ENCODE measurements at places on chromosomes 4 and X. TPM values are rescaled to one million over a fixed set of nuclear protein-coding genes. Genes with fewer than 3 reads are reported as not detected.
A peak's percentile ranks its signal among the peaks of the same experiment; 100 is the strongest.

The NHS gene
- 6.0 TPM for total RNA-seq

GRCh38 chr4:5166377-5166776 is 115.1 kb downstream of the STK32B start:
- H3K27me3 ChIP-seq: no peaks in the 10 kb centered on the region
- no peaks in the 10 kb centered on the region for H3K4me1 ChIP-seq
- DNase-seq: no peak
- no peak overlapping the region for H3K27ac ChIP-seq

GRCh38 chr4:95510877-95511276 is 37.9 kb downstream of the UNC5C start:
- peaks cover 3% of the 10 kb centered on the region for H3K4me1 ChIP-seq
- no peaks in the 10 kb centered on the region for H3K27me3 ChIP-seq
- no peaks in the 10 kb centered on the region for H3K36me3 ChIP-seq

The CTAG1A gene
- total RNA-seq: not detected

- H3K27me3 ChIP-seq: no peaks in the 10 kb centered on the region
- H3K4me1 ChIP-seq: no peaks in the 10 kb centered on the region
- H3K27ac ChIP-seq: no peak overlapping the region
- H3K36me3 ChIP-seq: no peaks in the 10 kb centered on the region
These were observed 61.2 kb downstream of the HMGB2 start for GRCh38 chr4:173272996-173273395.

- peaks cover 3% of the 10 kb centered on the region for H3K4me1 ChIP-seq
- H3K36me3 ChIP-seq: peaks cover 20% of the 10 kb centered on the region
- DNase-seq: no peak
- peak overlapping the region; percentile 89 for H3K4me3 ChIP-seq
- no peak overlapping the region for H3K27ac ChIP-seq
These were observed 672 bp downstream of the PGM2 start for GRCh38 chr4:37827030-37827685.

GRCh38 chrX:153647461-153648357 is 706 bp downstream of the DUSP9 start:
- peaks cover 62% of the 10 kb centered on the region for H3K27me3 ChIP-seq
- no peak overlapping the region for H3K27ac ChIP-seq
- DNase-seq: peak; percentile 47
- no peak overlapping the region for H3K4me3 ChIP-seq
- no peaks in the 10 kb centered on the region for H3K4me1 ChIP-seq
- H3K36me3 ChIP-seq: no peaks in the 10 kb centered on the region

The USP17L17 gene
- not detected for total RNA-seq

GRCh38 chr4:55038176-55038890 is 87.1 kb downstream of the KDR start:
- DNase-seq: no peak
- peaks cover 5% of the 10 kb centered on the region for H3K27me3 ChIP-seq
- no peak overlapping the region for H3K27ac ChIP-seq
- H3K4me1 ChIP-seq: peaks cover 9% of the 10 kb centered on the region
- no peak overlapping the region for H3K4me3 ChIP-seq

DNA sequence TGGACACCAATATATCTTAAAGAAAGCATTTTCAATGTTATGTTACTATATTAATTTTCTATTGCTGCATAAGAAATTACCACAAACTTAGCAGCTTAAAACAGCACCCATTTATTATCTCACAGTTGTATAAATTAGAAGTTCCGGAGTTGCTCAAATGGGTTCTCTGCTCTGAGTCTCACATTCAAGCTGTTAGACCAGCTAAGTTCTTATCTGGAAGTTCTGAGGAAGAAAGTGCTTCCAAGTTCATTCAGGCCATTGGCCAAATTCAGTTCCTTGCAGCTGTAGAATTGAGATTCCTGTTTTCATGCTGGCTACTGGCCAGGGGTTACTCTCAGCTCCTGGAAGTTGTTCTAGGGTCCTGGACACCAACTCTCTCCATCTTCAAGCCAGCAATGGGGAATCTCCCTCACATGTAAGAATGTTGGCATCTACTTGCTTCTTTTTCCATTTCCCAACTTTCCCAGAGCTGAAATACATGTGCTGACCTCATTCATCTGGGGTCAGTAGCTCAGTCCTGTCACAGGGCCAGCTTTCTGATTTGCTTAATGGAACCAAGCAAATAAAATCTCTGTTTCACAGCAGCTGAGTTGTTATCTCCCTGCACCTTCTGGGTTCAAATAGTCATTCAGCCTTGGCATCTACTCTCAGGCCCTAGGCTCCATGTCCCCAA is 99.6 kb upstream of the INTU start:
- H3K36me3 ChIP-seq: no peaks in the 10 kb centered on the region
- H3K27ac ChIP-seq: no peak overlapping the region
- DNase-seq: no peak
- H3K4me3 ChIP-seq: peak overlapping the region; percentile 35

DNA sequence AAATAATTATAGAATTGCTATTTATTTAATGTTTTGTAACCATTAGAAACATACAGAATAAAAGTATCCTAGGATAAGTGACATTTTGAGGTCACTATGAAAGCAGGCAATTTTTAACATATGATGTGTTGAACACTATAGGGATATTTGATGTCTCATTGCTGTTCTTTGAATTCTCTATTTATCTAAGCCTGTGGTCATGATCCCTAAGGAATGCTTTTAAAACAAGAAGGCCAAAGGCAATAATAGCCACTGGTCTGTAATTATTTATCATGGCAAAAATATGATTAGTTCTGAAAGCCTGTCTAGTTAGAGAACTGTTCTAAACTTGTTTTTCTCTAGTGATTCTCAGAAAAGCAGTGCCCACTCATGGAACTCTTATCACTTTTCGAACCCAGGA is 186.6 kb downstream of the RPA4 start:
- DNase-seq: no peak
- H3K36me3 ChIP-seq: no peaks in the 10 kb centered on the region
- no peaks in the 10 kb centered on the region for H3K27me3 ChIP-seq
- no peak overlapping the region for H3K27ac ChIP-seq

The RAB39B gene
- 5.1 TPM for total RNA-seq

DNA sequence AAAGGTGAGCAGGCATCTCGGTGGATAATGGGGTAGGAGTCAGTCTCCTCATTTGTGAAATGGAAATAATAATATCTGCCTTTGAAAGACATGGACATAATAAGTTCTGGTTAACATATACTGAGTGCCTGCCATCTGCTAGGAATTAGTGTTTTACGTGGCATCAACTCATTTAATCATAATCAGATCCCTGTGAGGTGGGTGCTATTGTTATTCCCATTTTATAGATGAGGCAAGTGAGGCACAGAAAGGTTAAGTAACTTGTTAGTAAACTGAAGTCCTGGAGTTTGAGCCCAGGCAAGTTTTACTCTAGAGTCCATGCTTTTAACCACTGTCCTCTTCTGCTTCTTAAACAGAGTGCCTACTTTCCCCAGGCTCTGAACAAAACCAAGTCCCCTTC is 7.5 kb downstream of the CCDC120 start:
- no peaks in the 10 kb centered on the region for H3K36me3 ChIP-seq
- H3K27me3 ChIP-seq: no peaks in the 10 kb centered on the region
- no peaks in the 10 kb centered on the region for H3K4me1 ChIP-seq
- DNase-seq: no peak

GRCh38 chr4:94698187-94698586 is 59.6 kb upstream of the BMPR1B start:
- no peak overlapping the region for H3K27ac ChIP-seq
- no peak overlapping the region for H3K4me3 ChIP-seq
- no peaks in the 10 kb centered on the region for H3K4me1 ChIP-seq
- no peaks in the 10 kb centered on the region for H3K27me3 ChIP-seq
- DNase-seq: no peak
- H3K36me3 ChIP-seq: no peaks in the 10 kb centered on the region

GRCh38 chr4:183875251-183875825 is 29.8 kb upstream of the STOX2 start:
- H3K4me1 ChIP-seq: no peaks in the 10 kb centered on the region
- no peaks in the 10 kb centered on the region for H3K27me3 ChIP-seq
- H3K27ac ChIP-seq: no peak overlapping the region
- DNase-seq: no peak
- H3K4me3 ChIP-seq: no peak overlapping the region
